SHP77 treated with DMSO at 0.1 percent for 48 hours (cell line): ENCODE measurements at places on chromosomes 16 and 17.

DNA sequence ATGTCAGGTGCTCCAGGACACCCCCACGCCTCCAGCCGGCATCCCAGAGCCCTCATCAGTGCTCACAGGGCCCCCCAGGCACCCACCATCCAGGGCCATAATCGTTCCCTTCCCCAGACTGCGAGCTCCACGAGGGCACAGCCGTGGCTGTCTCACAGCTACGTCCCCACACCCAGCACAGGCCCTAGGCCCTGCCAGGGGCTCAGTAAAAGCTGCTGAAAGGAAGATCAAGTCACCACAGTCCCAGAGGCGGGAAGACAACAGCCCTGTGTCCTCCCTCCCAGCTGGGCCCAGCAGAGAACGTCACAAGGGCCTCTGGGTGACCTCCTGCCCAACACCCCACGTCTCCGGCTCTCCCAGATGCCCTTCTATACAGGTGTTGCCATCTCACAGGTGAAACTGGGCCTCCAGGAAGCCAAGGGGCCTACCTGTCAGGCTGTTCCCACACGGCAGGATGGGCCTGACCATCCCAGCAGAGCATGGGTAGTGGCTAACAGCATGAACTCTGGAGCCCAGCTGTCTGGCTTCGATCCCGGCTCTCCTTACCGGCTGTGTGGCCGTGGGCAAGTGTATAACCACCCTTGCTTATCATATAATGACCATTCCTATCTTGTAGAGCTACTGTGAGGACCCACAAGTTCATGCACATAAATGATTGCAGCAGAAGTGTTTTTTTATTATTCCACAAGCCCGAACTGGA is 17.9 kb downstream of the ARL2BP start:
- no peak for DNase-seq

- DNase-seq = no peak
These were observed 20.2 kb upstream of the CES1 start for GRCh38 chr16:55853114-55853513.

DNA sequence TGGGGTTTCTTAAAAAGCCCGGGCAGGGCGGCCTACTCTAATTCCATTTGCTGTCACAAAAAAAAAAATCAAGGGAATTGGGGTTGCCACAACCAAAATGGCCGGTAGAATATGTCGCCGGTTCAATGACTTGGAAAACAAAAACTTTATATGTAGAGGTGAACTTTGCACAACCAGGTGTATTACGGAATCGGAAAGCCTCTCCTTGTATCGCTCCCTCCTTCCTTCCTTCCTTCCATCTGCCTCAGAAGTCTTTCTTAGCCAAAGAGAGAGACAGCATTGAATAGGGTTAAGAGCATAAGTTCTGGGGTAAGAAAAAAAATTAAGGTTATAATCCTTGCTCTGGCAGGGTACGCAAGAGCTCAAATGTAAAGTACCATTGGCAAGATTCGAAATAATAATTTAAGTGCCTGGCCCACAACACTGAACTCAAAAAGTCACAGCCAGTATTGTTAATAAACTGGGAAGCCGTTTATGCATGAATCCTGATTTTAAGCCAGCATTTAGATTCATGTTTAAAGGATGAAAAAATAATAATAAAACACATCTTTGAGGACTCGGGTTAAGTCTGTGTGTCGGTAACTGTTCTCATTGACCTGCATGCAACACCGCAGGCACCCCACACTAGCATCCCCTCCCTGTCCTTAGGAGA is 522 bp upstream of the GLG1 start:
- DNase-seq = peak; percentile 83

GRCh38 chr16:5551909-5552308 is 454.3 kb upstream of the EEF2KMT start:
- DNase-seq = no peak

DNA sequence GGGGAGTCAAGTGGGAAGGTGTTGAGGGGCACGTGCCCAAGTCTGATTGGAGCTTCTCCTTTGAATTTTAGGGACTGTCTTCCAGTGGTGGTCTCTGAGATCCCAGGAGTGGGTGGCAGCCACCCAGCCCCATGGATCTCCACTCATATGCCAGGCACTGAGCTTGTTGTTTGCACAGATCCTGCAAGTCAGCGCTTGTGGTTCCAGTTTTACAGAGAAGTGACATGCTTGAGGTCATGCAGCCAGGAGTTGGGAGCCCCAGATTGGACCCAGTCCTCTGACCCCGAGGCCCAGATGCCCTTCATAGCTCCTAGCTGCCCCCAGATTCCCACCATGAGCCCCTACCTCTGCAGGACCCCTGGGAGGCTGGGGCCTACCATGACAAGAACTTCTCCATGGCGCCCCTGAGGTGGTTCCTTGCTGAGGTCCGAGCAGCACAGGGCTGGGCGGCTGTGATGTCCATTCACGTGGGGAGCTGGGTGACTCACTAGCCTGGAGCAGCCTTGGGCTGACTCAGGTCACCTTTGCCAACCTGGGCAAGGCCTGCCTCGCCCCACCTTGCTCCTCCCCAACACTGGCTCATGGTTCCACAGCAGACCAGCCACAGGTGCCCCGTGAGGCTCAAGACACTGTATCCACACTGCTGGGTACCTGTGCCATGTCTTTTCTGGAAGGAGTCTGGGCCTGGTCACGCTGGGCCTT is 47.4 kb downstream of the RAI1 start:
- no peak for DNase-seq

GRCh38 chr16:11306997-11307638 is 26.0 kb upstream of the PRM1 start:
- DNase-seq = no peak

DNA sequence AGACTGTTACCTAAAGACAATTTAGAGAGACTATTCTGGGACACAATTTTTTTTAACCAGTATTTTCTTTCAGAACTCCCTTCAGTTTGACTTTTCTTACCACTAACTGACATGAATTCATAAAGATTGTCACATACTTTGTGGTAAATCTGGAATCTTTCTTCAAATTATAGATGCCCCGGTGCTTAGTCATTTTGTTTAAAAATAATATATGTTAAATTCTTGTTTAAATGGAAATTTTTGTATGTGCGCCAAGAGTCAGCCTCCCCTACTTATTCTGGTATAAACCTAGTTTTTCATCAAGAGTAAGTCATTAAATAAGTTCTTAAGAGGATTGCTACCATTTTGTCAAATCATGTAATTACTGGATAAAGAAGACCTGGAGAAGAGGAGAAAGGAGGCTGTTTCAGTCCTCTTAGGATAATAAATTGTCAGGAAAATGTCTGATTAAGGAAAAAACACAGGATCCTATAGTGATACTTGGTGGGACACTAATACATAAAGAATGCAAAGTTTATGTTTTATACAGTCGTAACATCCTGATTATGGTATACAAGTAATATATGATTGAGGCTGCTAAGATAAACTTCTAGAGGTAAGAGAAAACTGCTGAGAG is 424.4 kb downstream of the PMP22 start:
- no peak for DNase-seq

DNA sequence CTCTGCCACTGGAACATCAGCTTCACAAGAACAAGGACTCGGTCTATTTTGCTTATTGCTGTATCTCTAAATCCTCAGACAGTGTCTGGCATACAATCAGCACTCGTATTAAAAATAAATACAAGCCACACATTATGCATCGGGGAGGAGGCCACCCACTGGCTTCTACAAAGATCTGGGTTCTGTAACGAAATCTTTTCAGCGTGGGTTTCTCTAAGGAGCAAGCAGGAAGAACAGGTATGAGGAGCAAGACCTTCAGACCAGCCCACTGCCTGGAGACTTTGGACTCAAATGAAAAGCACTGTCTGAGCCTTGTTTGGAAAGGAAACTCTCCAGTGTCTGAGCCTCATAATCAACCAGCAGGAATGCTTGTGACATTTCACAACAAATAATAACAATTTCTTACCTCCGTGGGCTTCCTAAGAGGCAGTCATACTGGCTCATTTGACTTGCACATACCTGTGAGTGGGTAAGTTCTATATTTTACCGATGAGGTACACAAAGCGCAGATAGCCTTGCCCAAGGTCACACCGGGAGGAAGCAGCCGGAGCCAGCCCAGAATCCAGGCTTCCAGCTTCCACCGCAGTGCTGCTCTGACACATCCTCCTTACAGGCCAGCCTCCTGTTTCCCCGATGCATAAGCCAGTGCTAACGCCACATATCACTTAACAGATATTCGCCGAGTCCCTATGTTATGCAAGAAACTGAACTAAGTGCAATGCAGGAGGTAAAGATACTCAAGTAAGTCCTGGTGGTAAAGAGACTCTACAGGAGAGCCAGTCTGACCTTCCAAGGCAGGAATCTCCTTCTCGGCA is 118.6 kb upstream of the TNRC6C start:
- DNase-seq = no peak

DNA sequence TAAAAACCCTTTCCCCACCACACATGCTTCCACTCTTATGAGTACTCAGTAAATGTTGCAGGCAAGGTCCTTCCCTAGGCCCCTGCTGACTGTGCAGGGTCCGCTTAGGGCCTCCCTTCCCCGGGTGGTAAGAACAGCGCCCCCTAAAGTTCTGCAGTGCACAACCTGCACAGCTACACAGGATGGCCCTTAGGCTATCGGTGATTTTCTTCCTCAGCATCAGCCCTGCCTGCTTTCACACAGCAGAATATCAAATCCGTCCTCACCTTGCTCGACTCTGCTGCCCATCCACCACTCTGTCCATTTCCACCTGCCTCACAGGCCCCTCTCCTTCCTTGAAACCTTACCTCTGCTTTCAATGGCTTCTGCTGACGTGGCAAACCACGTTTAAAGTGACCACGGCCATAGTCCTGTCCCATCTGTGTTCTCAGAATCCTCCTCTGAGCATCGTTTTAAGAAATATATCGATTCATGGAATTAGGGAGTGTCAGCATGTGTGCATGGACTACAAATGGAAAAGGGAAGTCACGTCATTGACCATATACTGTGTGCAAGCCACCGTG is 51.4 kb upstream of the TMEM132E start:
- no peak for DNase-seq

DNA sequence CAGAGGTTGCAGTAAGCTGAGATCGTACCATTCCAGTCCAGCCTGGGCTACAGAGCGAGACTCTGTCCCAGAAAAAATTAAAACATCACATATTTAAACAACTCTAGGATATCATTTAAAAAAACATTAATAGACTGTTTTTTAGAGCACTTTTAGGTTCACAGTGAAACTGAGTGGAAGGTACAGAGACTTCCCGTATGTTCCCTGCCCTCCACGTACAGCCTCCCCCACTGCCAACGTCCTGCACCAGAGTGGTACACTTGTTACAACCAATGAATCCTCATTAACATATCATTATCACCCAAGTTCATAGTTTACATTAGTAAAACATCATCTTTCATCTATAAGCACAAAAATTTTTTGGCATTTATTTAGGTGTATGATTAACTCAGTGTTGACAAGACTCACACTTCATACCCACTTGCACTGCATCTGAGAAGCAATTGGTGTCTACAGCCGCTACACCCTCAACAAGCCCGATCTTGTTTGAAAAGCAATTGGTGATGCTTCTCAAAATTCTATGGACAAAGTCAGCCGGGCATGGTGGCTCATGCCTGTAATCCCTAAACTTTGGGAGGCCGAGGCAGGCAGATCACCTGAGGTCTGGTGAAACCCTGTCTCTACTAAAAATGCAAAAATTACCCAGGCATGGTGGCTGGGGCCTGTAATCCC is 39.9 kb upstream of the STH start:
- no peak for DNase-seq

DNA sequence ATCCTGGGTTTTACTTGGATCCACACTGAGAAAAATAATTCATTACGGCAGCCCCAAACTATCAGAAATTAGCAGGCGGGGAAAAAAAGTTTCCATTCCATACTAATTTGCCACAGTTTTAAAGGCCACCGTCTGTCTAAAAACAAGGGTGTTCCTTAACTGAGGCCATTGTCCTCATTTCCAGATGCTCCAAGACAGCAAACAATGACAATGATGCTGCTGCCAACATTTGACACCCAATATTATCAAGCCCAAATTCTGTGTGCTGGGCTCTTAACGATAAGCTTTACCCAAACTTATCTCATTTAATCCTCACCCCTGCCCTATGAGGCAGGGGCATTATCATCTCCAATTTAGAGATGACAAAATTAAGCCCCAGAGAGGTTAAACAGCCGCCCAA is 26.3 kb downstream of the CUEDC1 start:
- DNase-seq = no peak

- no peak for DNase-seq
These were observed 4.6 kb downstream of the PIEZO1 start for GRCh38 chr16:88780142-88781062.

GRCh38 chr17:47644324-47644723 is 5.4 kb upstream of the KPNB1 start:
- DNase-seq = no peak

DNA sequence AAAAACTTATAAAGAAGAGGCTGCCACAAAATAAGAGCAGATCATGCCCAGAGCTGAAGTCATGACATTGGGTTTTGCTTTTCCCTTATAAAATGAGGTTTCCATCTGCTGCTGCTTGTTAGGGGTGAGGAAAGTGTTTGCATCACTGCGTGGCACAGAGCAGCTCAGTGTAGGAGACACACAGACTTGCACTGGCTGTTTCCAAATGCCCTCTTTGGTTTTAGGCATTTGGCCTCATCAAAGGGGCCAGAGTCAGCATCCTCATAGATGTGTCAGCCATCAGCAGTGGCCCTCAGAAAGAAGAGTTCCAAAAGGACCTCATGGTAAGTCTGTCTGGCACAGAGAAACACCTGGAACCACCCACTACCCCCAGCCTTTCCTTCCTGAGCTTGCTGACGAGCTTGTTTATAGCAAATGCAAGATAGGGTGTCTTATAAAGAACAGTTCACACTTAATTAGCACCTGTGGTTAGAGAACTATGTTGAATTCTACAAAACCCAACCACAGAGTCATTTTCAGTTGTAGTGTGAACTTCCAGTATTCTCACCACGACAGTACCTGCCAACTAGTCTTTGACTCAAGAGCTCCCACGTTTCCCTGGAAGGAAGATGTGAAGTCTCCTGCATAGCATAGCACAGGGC is 17.0 kb downstream of the VWA3A start:
- no peak for DNase-seq

DNA sequence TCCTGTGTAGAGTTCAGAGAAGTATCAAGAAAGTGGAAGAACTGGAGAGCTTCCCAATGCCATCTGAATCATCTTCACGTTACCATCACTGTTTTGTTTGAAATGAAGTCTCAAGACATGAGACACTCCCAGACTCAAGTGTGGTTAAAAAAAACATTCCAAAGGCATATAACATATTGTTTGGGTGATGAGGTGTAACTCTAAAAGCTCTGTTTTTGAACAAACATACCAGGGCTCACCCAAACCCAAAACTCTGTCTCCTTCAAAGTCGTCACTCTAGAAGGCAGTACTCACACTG is 6.3 kb upstream of the ZCCHC14 start:
- DNase-seq = no peak

- DNase-seq = no peak
These were observed 42.4 kb upstream of the ZNF629 start for GRCh38 chr16:30829130-30830071.

DNA sequence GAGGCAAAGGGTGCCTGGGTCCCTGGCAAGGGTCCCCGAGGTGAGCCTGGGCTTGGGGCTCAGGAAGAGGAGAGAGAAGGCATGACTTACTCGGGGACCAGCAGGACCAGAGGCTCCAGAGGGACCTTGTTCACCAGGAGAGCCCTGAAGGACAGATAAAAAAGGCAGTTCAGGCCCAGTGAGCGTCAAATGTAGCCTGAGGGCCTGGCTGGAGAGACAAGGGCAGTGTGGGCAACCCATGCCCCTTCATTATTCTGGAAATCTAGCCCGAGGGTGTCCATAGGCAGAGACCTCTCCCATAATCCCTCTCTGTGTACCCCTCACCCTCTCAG is 14.1 kb downstream of the COL1A1 start:
- no peak for DNase-seq

- no peak for DNase-seq
These were observed 270.9 kb downstream of the CEP112 start for GRCh38 chr17:65920996-65921395.
